ENCODE measurements at places on chromosomes 2 and 18.

GRCh38 chr2:187580462-187581124, 26.4 kb upstream of the TFPI start:
- peak; percentile 83 for DNase-seq

GRCh38 chr2:192162392-192163042, 32.2 kb downstream of the TMEFF2 start:
- DNase-seq: peak; percentile 82

DNA sequence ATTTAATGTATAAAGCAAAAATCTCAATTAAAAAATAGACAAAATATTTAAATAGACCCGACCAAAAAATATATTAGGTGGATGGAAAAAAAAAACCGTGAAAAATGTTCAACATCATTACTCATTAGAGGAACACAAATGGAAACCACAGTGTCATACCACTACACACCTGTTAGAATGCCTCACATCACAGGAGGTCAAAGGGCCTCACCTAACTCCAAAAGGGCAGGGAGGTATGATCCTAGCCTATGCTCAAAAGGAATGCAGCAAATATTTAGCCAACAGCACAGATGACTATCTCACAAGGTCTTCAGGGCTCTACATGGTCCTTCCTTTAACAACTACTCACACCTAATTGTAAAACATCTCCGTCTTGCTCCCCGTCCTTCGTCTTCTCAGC, 185.5 kb upstream of the SETBP1 start:
- DNase-seq: no peak

DNA sequence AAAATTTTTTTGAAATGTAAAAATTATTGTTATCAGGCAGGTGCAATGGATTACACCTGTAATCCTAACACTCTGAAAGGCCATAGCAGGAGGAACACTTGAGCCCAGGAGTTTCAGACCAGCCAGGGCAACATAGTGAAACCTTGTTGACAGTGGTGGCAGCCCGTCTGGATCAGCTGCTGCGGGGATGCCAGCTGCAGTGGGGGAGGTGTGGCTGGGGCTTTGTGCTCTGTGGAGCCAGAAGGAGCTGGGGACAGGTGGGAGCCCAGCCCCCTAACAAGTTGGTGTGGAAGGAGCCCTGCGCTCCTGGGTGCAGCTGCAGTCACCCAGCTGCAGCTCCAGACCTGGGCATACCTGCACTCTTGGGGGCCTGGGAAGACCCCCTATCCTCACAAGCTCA, 182.4 kb upstream of the MC4R start:
- DNase-seq: no peak

DNA sequence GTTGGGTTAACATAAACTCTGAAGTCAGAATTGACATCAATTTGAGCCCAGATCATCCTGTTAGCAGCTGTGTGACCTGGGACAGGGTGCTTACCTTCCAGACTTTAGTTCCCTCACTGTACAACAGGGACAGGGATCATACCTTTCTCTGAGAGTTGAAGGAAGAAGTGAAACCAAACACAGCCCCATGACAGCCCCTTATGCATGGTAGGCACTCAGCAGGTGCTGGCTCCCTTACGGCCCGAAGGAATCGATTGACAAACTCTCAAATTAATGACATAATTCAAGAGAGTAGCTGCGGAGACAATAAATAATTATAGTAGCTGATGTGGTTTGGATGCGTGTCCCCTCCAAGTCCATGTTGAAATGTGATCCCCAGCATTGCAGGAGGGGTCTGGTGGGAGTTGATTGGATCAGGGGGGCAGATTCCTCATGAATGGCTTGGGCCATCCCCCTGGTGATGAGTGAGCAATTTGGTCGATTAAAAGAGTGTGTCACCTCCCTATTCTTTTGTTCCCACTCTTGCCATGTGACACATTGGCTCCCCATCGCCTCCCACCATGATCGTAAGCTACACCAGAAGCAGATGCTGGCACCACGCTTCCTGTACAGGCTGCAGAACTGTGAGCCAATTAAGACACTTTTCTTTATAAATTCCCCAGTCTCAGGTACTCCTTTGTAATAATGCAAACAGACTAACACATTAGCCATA, 72.4 kb downstream of the ODC1 start:
- no peak for DNase-seq

GRCh38 chr2:2523461-2524347, 192.6 kb upstream of the MYT1L start:
- DNase-seq: no peak

- peak; percentile 96 for DNase-seq
Observed at GRCh38 chr18:59899298-59900221, at the start of gene PMAIP1. TSS of gene PMAIP1 (plus strand) at chr18:59899996. CDS start at chr18:59900178, 182 bp downstream.

DNA sequence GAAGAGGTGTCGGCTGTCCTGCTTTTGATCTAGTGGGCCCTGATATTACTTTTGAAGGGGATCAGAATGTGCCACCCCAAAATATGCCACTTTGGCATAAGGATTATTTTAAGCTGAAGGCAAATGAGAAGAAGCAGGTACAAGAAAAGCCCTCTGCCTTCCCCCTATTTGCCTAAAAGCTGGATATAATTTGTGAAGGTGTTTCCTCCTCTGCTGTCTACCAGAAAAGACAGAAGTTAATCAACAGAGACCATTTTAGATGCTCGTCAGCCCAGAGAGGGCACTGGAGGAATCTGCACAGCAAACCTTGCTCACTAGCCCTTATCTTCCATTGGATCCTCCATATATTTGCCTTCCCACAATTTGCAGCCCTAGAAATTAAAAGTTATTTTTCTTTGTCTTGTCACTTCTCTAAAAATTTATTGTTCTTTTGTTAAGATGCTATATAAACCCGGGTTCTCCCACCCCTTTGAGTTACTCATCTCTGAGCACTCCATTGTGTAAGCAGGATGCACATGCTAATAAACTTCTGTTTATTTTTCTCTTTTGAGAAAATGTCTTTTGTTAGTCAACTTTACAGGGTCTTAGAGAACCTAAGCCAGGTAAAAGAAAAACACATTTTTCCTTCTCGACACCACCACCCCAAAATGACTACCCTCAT, 163.2 kb upstream of the SLC1A4 start:
- peak; percentile 16 for DNase-seq

DNA sequence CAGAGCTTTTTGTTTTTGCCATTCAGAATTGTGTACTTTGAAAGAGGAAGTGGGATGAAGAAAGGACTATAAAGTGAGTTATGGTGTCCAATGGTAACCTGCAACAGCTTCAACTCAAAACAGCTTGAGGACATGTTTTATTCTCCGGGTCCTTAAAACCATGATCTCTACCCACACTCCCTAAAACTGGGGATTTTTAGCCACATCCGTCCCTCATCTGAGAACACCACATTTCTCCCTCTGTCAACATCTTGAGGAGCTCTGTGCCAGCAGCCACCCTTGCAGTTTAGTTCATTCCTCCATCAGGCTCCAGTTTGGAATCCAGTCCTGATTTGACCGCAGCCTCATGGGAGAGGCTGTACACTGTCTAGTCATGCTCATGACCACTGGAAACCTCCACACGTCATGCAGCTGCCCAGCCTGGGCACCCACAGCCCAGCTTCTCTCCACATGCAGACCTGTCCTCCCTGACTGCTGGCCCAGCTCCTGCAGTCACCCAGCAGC, 62.6 kb downstream of the C18orf63 start:
- no peak for DNase-seq

DNA sequence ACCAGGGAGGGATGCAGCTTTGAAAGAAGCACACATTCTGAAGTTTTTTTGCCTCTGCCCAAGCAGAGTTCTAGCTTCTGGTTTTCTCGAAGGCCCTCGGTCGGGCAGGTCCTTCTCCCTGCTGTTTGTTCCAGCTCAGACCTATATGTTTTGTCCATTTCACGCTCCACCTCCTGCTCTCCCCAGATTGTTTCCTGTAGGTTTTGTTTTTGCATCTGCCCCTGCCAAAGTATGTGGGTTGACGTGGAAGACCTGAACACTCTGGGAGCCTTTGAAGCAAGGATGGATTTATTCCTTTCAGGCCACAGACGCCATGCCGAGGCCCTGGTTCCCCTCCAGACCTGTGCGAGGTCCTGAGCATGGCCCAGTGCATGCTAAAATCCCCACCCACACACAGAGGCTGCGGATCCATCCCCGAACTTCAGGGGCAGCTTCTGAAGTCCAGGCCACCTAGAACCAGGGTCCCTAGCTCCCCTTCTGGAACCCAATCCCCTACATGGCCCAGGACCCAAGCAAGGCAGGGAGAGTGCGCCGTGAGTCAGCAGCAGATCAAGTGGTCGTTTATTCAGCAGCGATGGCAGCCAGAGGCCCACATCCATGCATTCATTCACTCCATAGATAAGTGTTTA, 205.4 kb downstream of the KLHL29 start:
- no peak for DNase-seq

DNA sequence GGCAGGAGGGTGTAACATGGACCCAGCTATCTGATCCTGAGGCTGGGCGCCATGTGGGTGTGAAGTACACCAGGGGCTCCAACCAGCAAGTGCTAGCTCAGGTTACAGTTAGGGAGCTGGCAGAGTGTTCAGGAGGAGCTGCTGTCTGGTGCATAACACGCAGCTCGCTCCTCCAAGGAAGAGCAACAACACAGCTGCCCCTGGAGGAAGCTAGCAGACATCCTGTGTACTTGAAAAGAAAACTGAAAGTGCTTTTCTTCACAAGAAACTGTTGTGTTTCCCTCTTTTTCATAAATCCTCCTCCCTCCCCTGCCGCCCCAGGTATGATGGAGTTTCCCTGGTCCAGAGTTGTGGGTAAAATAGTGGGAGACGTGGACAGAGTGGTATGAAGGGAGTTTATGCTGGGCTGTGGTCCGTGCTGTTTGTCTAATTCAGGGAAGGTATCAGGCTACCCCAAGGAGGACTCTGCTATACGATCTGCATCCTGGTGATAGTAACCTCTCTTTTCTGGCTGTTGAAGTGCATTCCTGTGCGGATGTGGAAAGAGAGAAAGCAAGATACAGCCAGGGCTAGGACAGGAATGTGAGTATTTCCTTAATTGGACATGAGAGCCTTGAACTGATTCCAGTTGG, 6.1 kb upstream of the LBH start:
- peak; percentile 59 for DNase-seq

DNA sequence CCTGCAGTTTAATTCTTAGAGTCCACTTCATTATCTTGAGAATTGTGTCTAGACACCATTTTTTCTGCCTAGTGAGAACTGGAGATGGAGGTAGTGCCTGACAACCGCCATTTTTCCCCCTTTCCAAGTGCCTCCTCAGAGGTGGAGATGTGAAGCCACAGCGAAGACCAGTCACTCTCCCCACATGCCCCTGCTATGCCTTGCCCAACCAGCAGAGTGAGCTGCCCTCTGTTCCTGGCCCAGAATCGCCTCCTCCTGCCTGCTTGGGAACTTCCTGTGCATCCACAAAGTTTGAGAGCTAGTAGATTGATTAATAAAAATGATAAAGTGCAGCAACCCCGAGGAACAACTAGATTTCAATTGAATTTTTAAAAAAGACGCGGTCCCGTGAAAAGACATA, 123.3 kb downstream of the CLIP4 start:
- peak; percentile 42 for DNase-seq

GRCh38 chr18:8703781-8704301, 1.5 kb upstream of the MTCL1 start:
- no peak for DNase-seq

All from HCEC 1CT (cell line).